ENCODE measurements at places on chromosomes 16 and 17. TPM values are rescaled to one million over a fixed set of nuclear protein-coding genes. Genes with fewer than 3 reads are reported as not detected.

DNA sequence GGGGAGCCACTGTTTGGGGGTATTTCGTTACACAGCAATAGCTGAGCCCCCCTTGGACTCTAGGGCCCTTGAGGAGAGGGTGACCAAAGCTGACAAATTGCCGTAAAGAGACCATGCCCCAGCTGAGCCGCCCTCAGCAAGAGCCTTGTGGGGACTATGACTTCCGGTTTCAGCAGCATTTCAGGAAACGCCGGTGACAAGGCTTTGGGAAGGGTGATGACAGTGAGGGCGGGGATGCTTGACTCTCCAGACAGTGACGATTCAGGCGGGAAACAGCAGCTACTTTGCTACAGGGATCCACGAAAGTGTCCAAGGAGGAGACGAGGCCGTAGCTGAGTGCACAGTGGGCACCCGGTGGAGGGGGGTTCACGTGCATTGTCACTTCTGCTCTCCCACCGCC, 360.8 kb downstream of the C16orf95 start:
- no peak overlapping the region for H3K27ac ChIP-seq
- no peaks in the 10 kb centered on the region for H3K27me3 ChIP-seq
- no peaks in the 10 kb centered on the region for H3K36me3 ChIP-seq
- DNase-seq = no peak
- H3K4me1 ChIP-seq = no peaks in the 10 kb centered on the region

Gene TPPP3
- total RNA-seq = 0.64 TPM

Gene TMEM106A
- total RNA-seq = 11.4 TPM

DNA sequence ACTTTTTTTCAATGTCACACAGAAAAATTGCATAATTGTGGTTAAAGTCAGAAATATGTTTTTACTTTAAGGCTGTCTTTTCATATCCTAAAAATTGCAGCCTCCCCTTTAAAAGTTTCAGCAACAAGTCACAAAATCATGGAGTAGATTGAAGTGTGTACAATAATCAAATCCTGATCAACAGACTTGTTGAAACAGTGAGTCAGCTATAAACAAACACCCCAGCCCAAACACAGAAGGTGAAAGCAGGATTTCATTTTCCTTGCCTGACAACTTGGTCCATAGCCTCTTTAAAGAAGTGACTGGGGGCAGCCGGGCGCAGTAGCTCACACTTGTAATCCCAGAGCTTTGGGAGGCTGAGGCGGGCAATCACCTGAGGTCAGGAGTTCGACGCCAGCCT, 59.9 kb downstream of the WNT3 start:
- no peak for DNase-seq
- no peaks in the 10 kb centered on the region for H3K27me3 ChIP-seq
- H3K4me1 ChIP-seq = no peaks in the 10 kb centered on the region
- H3K36me3 ChIP-seq = peaks cover 75% of the 10 kb centered on the region

DNA sequence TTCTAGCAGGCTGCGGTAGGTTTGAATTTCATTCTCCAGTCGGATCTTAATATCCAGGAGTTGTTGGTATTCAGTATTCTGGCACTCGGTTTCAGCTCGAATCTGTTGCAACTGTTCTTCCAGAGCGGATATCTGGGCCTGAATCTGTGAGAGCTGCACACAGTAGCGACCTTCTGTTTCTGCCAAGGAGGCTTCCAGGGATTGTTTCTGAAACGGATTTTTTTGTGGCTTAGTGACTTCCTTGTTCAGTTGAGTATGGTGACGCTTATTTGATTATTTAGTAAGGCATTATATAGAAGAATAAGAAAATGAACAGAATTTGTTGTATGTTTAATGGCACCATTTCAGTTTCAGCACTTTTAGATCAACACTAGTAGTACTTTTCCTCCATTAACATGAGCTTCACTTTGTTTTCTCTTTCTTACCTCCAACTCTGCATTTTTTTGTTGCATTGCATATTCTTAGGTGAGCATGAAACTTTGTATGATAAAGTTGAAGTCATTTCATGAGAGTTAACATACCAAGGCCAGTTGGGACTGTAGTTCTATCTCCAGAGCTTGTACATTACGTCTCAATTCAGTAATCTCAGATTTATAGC, 2.8 kb downstream of the KRT10 start:
- peaks cover 25% of the 10 kb centered on the region for H3K27me3 ChIP-seq
- H3K27ac ChIP-seq = no peak overlapping the region
- DNase-seq = no peak
- peaks cover 7% of the 10 kb centered on the region for H3K36me3 ChIP-seq

Gene SCNN1B
- not detected for total RNA-seq

GRCh38 chr16:26795184-26795583, 271.5 kb upstream of the C16orf82 start:
- H3K27ac ChIP-seq = no peak overlapping the region
- no peaks in the 10 kb centered on the region for H3K27me3 ChIP-seq
- no peaks in the 10 kb centered on the region for H3K36me3 ChIP-seq
- no peaks in the 10 kb centered on the region for H3K4me1 ChIP-seq

- H3K4me3 ChIP-seq = no peak overlapping the region
- no peaks in the 10 kb centered on the region for H3K27me3 ChIP-seq
- peaks cover 29% of the 10 kb centered on the region for H3K36me3 ChIP-seq
- peak; percentile 85 for DNase-seq
- H3K27ac ChIP-seq = no peak overlapping the region
Measured at GRCh38 chr17:75774991-75775668, 9.5 kb upstream of the UNK start.

Gene KDM8
- total RNA-seq = 12.1 TPM

DNA sequence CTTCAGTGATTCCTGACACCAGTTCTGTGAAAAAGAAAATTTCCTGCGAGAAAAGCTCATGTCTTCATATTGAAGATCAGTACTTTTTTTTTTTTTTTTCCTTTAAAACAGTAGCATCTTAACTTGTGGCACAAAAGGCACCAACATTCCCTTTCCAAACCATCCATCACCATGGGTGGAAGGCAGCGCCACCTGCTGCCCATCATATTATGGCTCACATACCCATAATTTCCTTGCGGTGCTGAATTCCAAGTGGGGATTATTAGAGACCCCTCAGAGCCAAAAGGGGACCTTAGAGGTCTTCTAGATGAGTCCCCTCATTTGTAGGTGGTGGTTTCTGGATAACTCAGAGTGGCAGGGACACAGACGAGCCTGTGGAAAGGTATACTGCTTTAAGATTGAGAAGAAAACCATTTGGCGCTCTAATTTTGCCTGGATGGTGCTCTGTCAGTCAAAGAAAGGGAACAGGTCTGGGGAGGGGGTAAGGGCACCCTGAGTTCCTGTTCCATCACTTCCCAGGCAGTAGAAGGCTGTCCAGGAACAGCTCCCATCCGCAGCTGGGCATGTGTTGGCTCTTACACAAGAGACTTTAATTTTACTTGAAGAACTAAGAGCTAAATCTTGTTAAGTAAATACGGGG, 7.9 kb upstream of the SOST start:
- H3K27ac ChIP-seq = no peak overlapping the region
- peaks cover 25% of the 10 kb centered on the region for H3K36me3 ChIP-seq
- H3K4me3 ChIP-seq = no peak overlapping the region
- H3K4me1 ChIP-seq = no peaks in the 10 kb centered on the region
- H3K27me3 ChIP-seq = no peaks in the 10 kb centered on the region
- peak; percentile 90 for DNase-seq

GRCh38 chr17:50495217-50495823, 12.9 kb upstream of the MYCBPAP start:
- no peak overlapping the region for H3K27ac ChIP-seq
- no peaks in the 10 kb centered on the region for H3K27me3 ChIP-seq
- peak; percentile 46 for DNase-seq
- no peak overlapping the region for H3K4me3 ChIP-seq

Gene LONP2
- 33.2 TPM for total RNA-seq

DNA sequence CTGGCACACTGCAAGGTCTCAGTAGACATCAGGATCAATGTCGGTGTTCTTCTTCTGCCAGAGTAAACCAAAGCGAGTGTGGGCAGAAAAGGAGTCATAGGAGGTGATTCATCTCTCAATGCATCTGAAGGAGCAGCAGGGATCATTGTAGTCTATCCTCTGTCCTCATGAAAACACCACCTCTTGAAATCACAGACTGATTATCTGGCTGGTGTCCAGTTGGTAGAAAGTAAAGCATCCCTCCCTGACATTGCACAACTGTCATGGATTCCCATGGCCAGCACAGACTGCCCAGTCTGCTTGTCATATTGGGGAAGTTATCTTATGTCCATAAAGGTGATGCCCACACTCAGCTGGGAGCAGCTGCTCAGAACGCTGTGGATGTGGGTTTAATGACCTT, 74.1 kb downstream of the ABCC12 start:
- H3K4me3 ChIP-seq = no peak overlapping the region
- no peaks in the 10 kb centered on the region for H3K4me1 ChIP-seq
- H3K27ac ChIP-seq = no peak overlapping the region
- H3K27me3 ChIP-seq = no peaks in the 10 kb centered on the region
- no peaks in the 10 kb centered on the region for H3K36me3 ChIP-seq

Gene CNTNAP1
- 19.9 TPM for total RNA-seq

Gene PRSS8
- total RNA-seq = 80.1 TPM

Gene CTF1
- 3.8 TPM for total RNA-seq

Gene MT1X
- total RNA-seq = 1.5 TPM

DNA sequence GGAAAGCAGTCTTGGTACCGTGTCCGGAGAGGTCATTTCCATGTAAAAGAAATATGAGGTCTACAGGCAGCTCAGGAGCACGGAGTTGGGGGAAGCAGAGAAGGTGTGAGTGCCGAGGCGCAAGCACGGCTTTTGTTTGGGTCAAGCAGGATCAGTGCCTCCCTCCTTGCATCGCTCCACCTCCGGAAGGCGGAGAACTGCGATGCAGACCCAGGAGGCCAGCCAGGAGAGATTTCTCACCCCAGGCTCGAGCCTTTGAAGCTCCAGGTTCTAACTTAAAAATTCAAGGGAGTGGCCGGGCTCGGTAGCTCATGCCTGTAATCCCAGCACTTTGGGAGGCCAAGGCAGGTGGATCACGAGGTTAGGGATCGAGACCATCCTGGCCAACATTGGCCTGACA, 25.0 kb downstream of the NAA60 start:
- no peak overlapping the region for H3K27ac ChIP-seq
- H3K4me1 ChIP-seq = no peaks in the 10 kb centered on the region
- H3K4me3 ChIP-seq = peak overlapping the region; percentile 62
- peaks cover 41% of the 10 kb centered on the region for H3K36me3 ChIP-seq

DNA sequence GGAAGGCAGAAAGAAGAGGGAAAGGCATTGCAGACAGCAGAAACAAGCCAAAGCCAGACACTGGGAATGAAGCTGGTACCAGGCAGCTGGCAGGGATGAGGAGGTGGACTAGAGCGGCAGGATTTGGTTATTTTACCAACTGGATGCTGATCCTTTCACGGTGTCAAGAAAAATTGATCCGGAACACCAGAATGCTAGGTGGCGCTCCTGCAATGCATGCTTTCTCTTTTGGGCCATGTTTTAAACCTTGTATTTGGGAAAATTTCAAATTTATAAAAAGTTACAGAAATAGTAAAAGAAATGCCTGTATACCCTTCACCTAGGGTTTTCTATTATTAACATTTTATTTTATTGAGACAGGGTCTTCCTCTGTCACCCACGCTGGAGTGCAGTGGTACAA, 224.7 kb downstream of the SOX9 start:
- H3K27ac ChIP-seq = no peak overlapping the region
- DNase-seq = no peak
- no peaks in the 10 kb centered on the region for H3K36me3 ChIP-seq
- H3K27me3 ChIP-seq = peaks cover 96% of the 10 kb centered on the region
- H3K4me1 ChIP-seq = no peaks in the 10 kb centered on the region
- no peak overlapping the region for H3K4me3 ChIP-seq

GRCh38 chr17:56510554-56511342, 82.8 kb upstream of the NOG start:
- H3K4me1 ChIP-seq = no peaks in the 10 kb centered on the region
- H3K27me3 ChIP-seq = no peaks in the 10 kb centered on the region
- H3K27ac ChIP-seq = no peak overlapping the region
- H3K4me3 ChIP-seq = no peak overlapping the region
- H3K36me3 ChIP-seq = no peaks in the 10 kb centered on the region
- peak; percentile 56 for DNase-seq

Gene ITGAL
- not detected for total RNA-seq

DNA sequence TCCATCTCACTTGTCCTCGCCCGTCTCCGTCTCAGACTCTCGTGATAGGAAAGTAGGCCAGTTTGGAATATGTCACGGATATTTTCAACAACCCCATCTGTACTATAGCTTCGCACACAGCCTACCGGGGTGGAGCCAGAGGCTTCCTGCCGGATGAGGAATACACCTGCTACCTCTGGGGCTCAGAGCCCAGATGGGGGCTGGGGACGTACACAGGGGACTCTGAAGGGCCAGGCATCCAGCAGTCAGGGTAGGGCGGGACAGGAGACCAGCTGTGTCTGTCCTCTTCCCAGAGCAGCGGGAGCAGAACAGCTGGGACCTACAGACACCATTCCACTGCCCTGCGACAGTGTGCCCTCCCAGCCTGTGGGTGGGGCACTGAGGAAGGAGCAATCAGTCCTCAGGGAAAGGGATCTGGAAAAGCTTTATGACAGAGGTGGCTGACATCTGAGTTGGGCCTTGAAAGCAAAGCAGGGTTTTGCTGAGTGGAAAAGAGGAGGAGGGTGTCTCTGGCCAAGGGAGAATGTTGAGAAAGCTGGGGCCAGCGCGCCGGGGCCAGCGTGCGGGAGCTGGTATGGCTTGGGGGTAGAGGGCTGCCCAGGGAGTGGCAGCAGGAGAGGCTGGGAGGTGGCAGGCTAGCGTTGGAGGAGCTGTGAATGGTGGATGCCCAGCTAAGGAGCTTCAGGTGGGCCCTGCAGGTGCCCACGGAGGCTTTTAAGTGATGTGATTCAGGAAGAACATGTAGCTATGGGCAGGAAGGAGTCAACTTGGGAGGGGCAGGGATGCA, 11.5 kb upstream of the SRCIN1 start:
- H3K27ac ChIP-seq = no peak overlapping the region
- H3K36me3 ChIP-seq = no peaks in the 10 kb centered on the region

- no peaks in the 10 kb centered on the region for H3K36me3 ChIP-seq
- no peak for DNase-seq
- no peak overlapping the region for H3K27ac ChIP-seq
- peaks cover 26% of the 10 kb centered on the region for H3K27me3 ChIP-seq
- no peaks in the 10 kb centered on the region for H3K4me1 ChIP-seq
- H3K4me3 ChIP-seq = no peak overlapping the region
Measured at GRCh38 chr17:58229881-58230280, 8.5 kb upstream of the LPO start.

GRCh38 chr16:88004391-88004790, 53.2 kb downstream of the BANP start:
- H3K27me3 ChIP-seq = no peaks in the 10 kb centered on the region
- H3K4me3 ChIP-seq = no peak overlapping the region
- DNase-seq = no peak
- H3K36me3 ChIP-seq = peaks cover 16% of the 10 kb centered on the region
- H3K27ac ChIP-seq = peak overlapping the region; percentile 80

Gene ANKRD40CL
- total RNA-seq = not detected

DNA sequence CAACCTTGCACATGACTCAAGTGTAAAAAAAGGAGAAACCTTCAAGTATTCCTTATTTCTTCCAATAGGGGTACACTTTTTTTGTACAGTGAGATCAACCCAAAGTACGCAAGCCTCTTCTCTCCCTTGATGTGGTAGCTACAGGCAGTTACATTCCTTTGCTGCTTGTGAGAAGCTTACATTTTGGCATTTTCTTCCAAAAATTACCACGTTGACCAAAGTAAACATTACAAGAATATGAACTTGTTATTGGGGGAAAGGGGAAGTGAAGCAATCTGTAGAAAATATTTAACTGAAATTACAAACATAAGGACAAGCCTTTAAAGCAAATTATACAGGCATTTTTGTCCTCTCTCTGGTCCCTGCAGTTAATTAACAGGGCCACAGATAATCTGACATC, 97.0 kb upstream of the TOB1 start:
- H3K27me3 ChIP-seq = no peaks in the 10 kb centered on the region
- no peak overlapping the region for H3K4me3 ChIP-seq
- no peaks in the 10 kb centered on the region for H3K4me1 ChIP-seq
- no peak for DNase-seq
- no peak overlapping the region for H3K27ac ChIP-seq
- H3K36me3 ChIP-seq = peaks cover 56% of the 10 kb centered on the region

Measured in endodermal cell (in vitro differentiated cells).